ENCODE measurements at places on chromosomes 6 and 20.

DNA sequence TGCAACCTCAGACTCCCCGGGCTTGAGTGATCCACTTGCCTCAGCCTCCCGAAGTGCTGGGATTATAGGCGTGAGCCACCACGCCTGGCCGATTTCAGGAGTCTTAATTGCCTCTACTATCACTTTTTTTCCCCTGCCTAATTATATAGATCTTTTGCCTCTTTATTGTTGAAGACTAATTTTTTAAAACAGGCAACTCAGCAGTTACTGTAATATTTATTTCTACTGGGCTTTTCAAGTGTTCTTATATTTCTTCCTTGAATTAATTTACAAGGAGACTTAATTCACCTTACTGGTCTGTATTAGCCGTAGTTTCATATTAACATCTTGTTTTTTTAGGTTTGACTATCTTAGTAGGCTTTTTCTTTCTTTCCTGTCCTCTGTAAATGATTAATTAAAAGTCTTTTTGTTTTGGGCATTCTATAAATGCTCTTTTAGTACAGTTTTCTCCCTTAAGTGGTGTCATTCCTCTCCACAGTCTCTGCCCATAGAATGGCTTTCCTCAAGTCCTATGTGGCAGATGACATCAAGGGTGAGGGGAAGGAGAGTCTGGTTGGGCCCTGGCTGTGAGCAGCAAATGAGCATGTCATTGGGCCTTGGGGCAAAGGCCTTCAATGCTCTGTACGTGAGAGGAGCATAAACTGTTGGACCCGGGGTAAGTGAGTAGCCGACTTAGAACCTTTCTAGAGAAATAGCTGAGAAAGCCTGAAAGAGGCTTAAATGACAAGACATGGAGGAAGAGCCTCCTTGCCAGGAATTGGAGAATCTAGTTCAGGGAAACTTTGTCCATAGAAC lies 36.0 kb downstream of the ANKS1A start:
- DNase-seq, result no peak

DNA sequence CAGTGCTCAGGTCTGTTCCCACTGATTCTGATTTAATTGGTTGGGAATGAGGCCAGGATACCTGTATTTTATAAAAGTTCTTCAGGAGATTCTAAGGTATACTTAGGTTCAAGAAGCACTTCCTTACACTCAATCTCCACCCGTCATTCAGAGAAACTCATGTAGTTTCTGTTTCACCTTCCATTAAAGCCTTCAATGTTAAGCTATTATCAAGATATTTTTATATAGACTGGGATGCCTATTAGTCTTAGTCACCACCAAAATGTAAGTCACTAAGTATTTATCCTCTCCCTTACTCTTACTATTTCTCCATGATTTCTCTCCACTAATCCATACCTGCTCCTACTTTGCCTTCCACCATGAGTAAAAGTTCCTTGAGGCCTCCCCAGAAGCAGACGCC lies 38.1 kb upstream of the GCLC start:
- peak; percentile 11 for DNase-seq

- no peak for DNase-seq
These were observed 62.2 kb upstream of the NUP153 start for GRCh38 chr6:17768881-17769280.

GRCh38 chr6:130303431-130303830 lies 62.4 kb upstream of the TMEM200A start:
- no peak for DNase-seq

DNA sequence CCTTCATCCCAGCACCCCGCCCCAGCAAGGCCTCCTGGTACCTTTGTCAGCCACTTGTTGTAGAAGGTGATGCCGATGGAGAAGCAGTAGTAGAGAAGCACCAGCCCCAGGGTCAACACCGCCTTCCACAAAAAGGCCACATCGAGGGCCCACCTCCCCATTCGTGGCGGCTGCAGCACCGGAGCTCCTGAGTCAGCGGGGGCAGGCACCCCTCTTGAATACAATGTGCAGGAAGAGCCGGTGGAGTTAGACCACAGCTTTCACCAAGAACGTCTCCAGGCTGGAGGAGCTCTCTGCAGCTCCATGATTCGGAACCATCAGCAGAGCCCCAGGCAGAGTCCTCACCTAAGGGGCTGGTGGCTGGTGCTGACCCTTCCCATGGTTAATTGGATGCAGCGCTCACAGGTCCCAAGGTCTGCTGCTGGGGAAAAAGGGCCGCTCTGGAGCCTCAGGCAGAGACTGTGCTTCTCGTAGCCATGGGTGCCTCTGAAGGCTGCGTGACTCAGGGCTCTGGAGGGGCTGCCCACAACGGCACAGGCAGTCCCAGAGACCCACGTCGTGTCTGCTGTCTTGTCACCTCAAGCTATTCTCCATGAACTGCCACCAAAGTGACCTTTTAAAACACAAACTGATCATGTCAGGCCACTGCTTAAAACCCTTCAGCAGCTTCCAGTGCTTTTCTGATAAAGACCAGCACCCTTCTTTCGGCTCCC lies 47.9 kb downstream of the ELMO2 start:
- no peak for DNase-seq

GRCh38 chr6:16857969-16858592 lies 96.8 kb upstream of the ATXN1 start:
- DNase-seq, result no peak

DNA sequence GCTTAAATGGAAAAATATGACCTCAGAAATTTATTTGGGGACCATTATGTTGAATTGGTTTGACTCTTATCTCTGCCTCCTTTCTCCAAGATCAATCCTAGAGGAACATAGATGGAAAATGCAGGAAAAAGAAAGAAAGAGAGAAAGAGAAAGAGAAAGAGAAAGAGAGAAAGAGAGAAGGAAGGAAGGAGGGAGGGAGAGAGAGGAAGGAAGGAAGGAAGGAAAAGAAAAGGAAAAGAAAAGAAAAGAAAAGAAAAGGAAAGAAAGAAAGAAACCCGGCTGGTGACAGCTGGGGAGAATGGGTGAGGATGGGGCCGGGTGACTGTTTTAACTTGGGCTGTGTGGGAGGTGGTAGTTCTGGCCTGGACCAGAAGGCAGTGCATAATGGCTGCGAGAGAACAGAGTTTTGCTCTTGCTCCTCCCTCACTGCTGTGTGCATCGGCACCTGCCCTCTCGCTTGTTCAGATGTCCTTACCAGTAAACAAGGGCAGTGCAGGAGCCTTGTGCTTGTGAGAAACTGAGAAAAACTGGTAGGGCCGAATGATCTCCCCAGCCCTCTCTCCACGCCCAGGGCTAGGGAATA lies 24.7 kb downstream of the GLO1 start:
- DNase-seq, result no peak

- no peak for DNase-seq
These were observed 187.0 kb downstream of the CLVS2 start for GRCh38 chr6:123182998-123183397.

Measured in activated CD4-positive, alpha-beta T cell treated with anti-CD3 and anti-CD28 coated beads, Interleukin-10, Interleukin-2, amounts not matched to agents 100 ng/mL and 50 ng/mL, durations not matched to agents 16 hours and 8 hours (primary cell).